ENCODE measurements at places on chromosomes 4 and X.

- DNase-seq = no peak
These were observed 3.3 kb downstream of the TMEM185A start for GRCh38 chrX:149628280-149628679.

DNA sequence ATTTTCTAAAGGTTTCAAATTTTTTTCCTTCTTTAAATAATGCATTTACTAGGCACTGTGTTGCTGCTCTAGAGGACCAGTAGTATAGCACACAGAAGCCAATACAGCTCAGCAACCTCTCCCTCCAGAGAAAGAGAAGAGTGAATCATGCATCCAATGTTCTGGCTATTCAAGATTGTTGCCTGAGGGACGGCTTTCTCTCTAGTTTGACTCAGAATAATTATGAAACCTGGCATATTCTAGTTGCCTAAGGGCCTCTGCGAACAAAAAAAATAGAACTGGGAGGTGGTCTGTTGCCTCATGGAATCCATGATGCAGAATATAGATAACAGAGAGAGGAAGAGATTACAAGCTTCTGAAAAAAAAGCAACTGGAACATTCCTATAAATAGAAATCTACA is 1233.3 kb upstream of the PABPC4L start:
- no peak for DNase-seq

DNA sequence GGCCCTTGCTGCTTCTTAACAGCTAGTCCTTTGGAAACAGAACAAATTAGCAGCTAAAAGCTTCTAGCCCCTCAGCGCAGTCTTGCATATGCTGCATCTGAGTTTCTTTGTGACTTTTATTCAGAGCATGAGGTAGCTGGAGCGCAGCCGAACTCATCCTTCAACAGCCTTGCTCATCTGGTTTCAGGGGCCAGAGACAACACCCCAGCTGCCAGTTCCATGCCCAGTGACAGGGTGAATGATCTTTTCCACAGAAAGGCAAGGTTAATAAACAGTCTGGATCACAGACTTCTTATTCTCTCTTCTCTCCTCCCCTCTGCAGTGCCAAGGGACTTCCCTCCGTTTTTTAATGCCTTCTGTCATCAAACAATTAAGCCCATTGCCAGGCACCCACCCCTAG is 216.6 kb upstream of the INTU start:
- no peak for DNase-seq

- DNase-seq = no peak
These were observed 89.8 kb upstream of the ETNPPL start for GRCh38 chr4:108852691-108853090.

DNA sequence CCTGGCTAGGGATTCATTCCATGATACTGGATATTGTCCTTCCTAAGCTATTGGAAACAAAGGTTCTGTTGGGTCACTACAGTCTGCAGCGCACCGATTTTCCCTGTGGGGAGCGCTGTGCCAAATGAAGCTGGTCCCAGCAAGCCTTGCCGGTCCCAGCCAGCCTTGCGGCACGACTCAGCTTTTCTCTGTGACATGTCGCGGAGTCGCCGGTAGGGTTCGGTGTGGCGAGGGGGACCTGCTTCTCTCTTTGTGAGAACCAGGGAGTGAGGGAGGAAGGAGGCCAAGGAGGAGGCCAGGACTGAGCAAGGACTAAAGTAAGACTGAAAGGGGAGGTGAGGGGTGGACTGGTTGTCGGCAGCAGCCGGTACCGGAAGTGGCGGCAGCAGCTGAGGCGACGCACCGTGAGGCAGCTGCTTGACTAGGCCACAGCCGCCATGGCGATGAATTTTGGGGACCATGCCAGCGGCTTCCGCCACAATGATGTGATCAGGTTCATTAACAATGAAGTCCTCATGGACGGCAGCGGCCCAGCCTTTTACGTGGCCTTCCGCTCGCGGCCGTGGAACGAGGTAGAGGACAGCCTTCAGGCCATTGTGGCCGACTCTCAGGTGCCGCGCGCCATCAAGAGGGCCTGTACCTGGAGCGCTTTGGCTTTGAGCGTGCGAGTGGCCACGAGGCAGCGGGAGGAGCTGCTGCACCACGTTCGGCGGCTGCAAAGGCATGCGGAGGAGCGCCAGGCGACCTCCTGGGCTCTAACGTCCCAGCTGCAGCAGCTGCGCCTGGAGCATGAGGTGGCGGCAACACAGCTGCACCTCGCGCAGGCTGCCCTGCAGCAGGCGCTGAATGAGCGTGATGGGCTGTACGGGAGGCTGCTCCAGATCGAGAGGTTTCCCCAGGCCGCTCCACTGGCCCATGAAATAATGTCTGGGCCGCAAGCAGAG is at the start of gene TEX13D:
TEX13D (plus strand) TSS at position 180 of the 944 bp plus-strand sequence; CDS start at position 438, 258 bp downstream.
- no peak for DNase-seq

GRCh38 chr4:65083076-65083475 is 587.2 kb downstream of the EPHA5 start:
- no peak for DNase-seq

- DNase-seq = no peak
These were observed 199.2 kb downstream of the APBB2 start for GRCh38 chr4:41015016-41015675.

DNA sequence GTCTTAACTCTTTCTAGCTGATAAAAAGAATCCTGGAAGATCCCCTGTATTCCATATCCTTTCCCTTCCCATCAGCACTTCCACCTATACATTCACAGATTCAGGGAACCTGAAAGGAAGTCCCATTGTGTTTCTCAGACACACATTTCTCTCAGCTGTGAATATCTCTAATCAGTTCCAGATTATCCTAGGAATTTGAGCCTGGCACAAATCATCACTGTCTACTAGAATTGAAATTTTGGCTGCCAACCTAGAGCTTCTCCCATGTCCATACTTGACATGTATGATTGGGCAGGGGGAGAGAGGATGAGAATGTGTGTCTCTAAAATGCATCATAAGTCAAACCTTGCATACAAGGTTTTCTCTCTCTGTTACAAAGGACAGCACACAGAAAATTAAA is 53.1 kb downstream of the NDST3 start:
- DNase-seq = no peak

- DNase-seq = peak; percentile 70
These were observed 50.8 kb upstream of the SETD7 start for GRCh38 chr4:139606579-139607501.

- DNase-seq = peak; percentile 83
These were observed 53.6 kb upstream of the SETD7 start for GRCh38 chr4:139609647-139610046.

DNA sequence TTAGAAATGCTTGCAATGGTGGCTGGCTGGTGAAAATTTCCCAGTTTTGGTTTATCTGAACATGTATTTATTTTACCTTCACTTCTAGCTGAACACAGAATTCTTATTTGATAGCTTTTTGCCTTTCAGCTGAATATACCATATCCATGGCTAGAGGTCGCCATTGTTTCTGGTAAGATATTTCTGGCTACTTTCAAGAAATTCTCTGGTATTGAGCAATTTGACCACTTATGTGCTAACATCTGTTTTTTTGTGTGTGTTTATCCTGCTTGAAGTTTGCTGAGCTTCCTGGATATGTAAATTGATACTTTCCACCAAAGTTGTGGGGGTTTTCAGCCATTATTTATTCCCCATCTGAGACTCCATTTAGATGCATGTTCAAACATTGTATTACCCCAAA is 75.4 kb downstream of the FBXW7 start:
- DNase-seq = peak; percentile 78

DNA sequence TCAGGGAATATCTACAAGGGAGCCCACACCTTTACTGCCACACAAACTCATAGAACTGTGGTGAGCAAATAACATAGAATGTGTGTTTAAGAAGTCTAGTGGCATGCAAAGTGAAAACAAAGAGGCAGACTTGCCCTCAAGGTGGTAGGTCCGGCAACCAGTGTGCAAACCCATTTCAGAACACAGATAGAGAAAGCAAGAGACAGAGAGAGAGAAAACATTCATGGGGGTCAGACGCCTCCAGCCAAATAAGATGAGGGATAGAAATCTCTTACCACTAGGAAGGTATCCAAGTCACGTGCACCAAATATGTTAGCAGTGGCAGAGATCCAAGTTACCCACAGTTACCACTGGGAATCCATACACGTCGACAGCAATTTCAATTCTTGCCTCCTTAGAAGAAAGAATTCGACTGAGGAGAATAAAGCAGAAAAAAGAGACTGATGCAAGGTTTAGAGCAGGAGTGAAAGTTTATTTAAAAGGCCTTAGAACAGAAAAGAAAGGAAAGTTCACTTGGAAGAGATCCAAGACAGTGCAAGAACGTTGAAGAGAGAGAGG is 252.8 kb downstream of the NAP1L3 start:
- no peak for DNase-seq

DNA sequence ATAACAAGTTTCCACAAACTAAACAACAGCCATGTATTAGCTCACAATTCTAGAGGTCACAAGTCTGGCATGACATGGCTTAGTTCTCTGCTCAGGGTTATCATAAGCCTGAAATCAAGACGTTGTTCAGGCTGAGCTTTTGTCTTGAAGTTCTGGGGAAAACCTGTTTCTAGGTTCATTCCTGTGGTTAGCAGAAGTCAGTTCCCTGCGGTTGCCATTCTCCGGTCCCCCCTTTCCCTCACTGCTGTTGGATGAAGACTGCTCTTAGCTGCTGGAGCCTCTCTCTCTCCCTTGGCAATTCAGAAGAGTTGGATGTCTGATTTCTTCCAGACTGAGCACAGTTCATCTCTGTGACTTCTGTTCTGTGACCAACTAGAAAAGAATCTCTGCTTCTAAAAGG is 962.6 kb downstream of the PCDH7 start:
- no peak for DNase-seq

GRCh38 chrX:109841257-109841656 is 108.2 kb upstream of the ACSL4 start:
- no peak for DNase-seq

GRCh38 chrX:135421537-135421931 is 210 bp upstream of the SMIM10L2A start:
- DNase-seq = peak; percentile 32

DNA sequence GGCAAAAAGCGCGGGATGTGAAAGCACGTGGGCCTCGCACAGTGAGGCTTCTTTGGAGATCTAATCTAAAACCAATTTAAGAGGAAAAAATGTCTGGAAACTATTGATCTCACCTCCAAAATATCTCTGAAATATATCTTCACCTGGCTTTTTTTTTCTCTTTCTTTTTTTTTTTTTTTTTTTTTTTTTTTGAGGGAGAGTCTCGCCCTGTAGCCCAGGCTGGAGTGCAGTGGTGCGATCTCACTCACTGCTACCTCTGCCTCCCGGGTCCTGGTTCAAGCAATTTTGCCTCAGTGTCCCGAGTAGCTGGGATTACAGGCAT is 383 bp upstream of the ZMAT1 start:
- no peak for DNase-seq

Measured in IMR-90 (cell line).